Thoracic aorta (tissue), 2 donors: ENCODE measurements at places on chromosomes 3 and 15.

DNA sequence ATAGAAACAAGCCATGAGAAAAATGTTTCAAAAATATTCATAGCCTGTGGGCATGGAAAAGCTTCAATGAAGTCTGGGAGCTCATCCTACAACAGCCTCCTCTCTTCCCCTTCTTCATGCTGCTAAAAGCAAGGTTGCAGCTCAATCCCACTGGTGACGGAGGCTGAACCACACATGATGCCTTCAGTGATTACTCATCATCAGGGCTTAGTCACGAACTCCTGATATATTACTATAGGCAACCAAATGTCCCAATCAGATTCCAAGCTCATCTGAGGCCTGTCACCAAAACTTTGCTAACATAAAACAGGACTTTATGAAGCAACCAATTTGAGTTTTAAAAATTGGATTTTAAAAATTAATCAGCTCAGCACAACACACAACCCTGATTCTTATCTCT lies 24.0 kb upstream of the SLC24A5 start:
- H3K27ac ChIP-seq, result no peak overlapping the region
- H3K4me3 ChIP-seq, result no peak overlapping the region
- H3K27me3 ChIP-seq, result no peaks in the 10 kb centered on the region
- H3K4me1 ChIP-seq, result no peaks in the 10 kb centered on the region
- H3K36me3 ChIP-seq, result no peaks in the 10 kb centered on the region

GRCh38 chr3:13068269-13069010 lies 4.8 kb downstream of the IQSEC1 start:
- H3K36me3 ChIP-seq, result no peaks in the 10 kb centered on the region
- no peak overlapping the region for H3K4me3 ChIP-seq
- no peaks in the 10 kb centered on the region for H3K27me3 ChIP-seq
- H3K4me1 ChIP-seq, result peaks cover 17% of the 10 kb centered on the region
- DNase-seq, result no peak

DNA sequence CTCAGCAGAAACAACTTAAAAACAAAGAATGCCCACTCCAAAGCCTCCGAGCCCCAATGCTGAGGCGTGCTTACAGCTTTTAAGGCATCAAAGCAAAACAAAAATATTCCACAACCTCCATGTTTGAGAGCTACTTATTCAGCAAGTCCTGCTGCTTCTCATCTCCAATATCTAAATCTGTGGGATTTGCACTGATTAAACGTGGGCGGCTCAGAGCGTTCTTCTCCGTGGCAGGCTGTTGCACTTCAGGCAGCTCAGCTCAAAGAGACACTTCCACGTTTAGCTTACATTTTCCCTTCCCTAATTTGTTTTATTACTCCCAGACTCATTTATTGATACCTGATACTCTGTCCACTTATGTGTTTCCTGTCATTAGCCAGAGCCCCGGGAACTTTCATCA lies 282.6 kb upstream of the MCTP2 start:
- DNase-seq, result no peak
- no peak overlapping the region for H3K4me3 ChIP-seq
- H3K27ac ChIP-seq, result no peak overlapping the region
- no peaks in the 10 kb centered on the region for H3K36me3 ChIP-seq
- no peaks in the 10 kb centered on the region for H3K27me3 ChIP-seq

DNA sequence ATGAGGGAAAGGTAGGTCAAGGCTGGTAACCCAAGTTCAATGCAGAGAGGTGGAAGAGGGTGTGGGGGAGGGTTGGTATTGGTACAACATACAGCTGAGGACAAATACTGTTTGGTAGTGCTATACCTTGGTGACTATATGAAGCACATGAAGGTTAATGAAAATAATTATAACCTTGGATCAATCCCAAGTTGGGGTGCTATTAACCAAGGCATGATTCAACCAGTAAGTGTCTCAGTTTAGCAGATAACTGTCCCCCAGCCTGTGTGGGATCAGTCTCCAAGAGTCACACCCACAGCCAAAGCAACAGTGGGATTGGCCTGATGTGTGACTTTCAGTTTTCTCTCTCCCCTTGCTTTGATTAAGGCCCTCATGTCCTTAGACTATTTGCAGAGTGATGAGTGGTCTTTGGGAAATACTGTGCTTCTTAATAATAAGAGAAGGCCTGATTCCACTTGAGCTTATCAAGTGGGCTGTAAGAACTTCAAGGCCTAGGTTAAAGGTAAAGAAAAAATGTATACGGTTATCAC lies 80.8 kb downstream of the EOMES start:
- no peak overlapping the region for H3K27ac ChIP-seq
- DNase-seq, result no peak
- peaks cover 29% of the 10 kb centered on the region for H3K4me1 ChIP-seq
- H3K27me3 ChIP-seq, result no peaks in the 10 kb centered on the region
- H3K4me3 ChIP-seq, result no peak overlapping the region

DNA sequence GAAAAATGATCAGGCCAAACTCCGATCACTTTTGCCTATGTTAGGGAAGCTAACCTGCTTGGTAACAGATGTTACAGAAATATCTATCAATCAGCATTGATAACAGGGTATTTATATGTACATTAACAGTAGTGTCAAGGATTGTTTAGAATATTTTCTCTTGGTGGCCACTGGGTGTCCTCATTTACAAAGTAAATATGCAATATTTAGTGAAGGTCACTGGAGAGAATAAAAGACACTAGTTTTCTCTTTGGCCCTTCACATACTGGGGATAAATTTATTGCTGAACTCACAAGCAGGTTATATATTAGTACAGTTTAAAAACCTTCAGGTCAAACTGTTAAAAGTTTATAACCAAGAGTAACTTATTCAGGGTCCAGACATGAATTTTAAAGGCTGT lies 69.0 kb downstream of the TIGIT start:
- no peaks in the 10 kb centered on the region for H3K27me3 ChIP-seq
- DNase-seq, result no peak
- H3K27ac ChIP-seq, result no peak overlapping the region
- peaks cover 42% of the 10 kb centered on the region for H3K4me1 ChIP-seq
- H3K36me3 ChIP-seq, result no peaks in the 10 kb centered on the region

DNA sequence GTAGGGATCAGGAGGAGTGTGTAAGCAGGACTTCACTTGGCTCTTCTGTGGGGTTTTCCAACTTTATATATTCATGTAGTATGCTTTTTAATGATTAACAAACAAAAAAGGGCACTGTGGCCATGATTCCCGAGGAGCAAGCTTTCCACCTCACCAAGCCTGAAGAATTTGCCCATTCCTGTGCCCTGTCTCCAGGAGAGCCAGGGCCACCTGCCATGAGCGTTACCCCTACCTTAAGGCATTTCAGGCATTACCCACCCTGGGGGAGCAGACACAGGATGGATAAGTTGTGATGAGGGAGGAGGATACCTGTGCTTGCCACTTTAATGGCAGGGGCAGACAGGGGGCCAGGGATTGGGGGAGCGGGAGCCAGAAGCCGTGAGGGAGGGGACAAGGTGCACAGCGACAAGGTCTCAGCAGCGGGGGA lies 3.0 kb downstream of the TRPM1 start:
- H3K27me3 ChIP-seq, result no peaks in the 10 kb centered on the region
- H3K4me3 ChIP-seq, result no peak overlapping the region
- H3K4me1 ChIP-seq, result no peaks in the 10 kb centered on the region
- no peak overlapping the region for H3K27ac ChIP-seq

DNA sequence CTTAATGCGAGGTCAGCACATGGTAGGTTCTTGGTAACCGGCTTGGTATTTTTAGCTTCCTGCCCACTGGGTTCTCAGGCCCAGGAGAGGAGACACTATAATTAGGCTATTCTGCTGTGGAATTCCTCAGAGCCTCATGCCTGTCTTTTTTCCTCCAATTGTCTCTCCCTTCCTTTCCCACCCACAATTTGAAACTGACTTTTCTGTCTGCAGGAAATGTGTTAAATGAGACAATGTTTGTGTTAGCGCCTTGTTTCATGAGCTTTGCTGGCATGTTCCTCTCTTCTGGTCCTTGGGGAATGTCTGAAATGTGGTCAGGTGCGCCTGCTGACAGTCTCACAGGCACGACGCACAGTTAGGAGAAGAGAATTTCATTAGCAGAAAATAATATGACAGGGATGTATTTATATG lies 223.6 kb upstream of the CTNNB1 start:
- no peaks in the 10 kb centered on the region for H3K36me3 ChIP-seq
- H3K4me3 ChIP-seq, result no peak overlapping the region
- no peaks in the 10 kb centered on the region for H3K27me3 ChIP-seq
- no peak overlapping the region for H3K27ac ChIP-seq
- no peak for DNase-seq
- H3K4me1 ChIP-seq, result peaks cover 29% of the 10 kb centered on the region

- no peak overlapping the region for H3K4me3 ChIP-seq
- no peaks in the 10 kb centered on the region for H3K36me3 ChIP-seq
- H3K27ac ChIP-seq, result no peak overlapping the region
- no peaks in the 10 kb centered on the region for H3K27me3 ChIP-seq
- H3K4me1 ChIP-seq, result no peaks in the 10 kb centered on the region
These were observed 342.1 kb upstream of the LRRC3B start for GRCh38 chr3:26280517-26280916.

- no peaks in the 10 kb centered on the region for H3K36me3 ChIP-seq
- no peak overlapping the region for H3K27ac ChIP-seq
- no peak overlapping the region for H3K4me3 ChIP-seq
- H3K4me1 ChIP-seq, result no peaks in the 10 kb centered on the region
- DNase-seq, result no peak
- no peaks in the 10 kb centered on the region for H3K27me3 ChIP-seq
These were observed 52.3 kb downstream of the EPHB1 start for GRCh38 chr3:134847349-134847748.

DNA sequence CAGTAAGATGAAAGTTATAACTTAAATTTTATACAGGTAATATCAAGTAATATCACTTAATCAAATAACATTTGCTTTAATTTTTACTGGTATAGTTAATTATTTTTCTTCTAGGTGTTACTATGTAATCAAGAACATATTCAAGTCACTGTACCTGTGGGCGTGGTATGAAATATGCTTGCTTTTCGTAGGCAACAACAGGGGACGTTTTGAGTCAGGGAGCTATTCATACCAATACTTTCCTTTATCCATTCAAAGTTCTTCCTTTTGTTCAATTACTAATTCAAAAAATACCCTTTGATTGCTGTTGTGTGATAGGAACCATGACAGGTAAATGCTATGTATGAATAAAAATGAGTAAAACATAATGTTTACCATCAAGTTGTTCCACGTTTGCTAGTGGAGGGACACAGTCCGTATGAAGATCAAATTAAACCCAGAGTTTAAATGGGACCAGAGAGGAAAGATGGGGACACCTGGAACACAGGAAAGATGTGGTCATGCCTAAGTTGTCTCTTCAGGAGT lies 654.0 kb upstream of the KCNMB2 start:
- H3K27ac ChIP-seq, result no peak overlapping the region
- H3K36me3 ChIP-seq, result no peaks in the 10 kb centered on the region
- peaks cover 20% of the 10 kb centered on the region for H3K4me1 ChIP-seq
- no peak overlapping the region for H3K4me3 ChIP-seq
- no peaks in the 10 kb centered on the region for H3K27me3 ChIP-seq
- DNase-seq, result no peak

GRCh38 chr3:136343446-136343845 lies 93.3 kb downstream of the PCCB start:
- no peak for DNase-seq
- H3K4me1 ChIP-seq, result peaks cover 5% of the 10 kb centered on the region
- H3K27me3 ChIP-seq, result no peaks in the 10 kb centered on the region

- no peaks in the 10 kb centered on the region for H3K36me3 ChIP-seq
- no peak overlapping the region for H3K4me3 ChIP-seq
- H3K27ac ChIP-seq, result no peak overlapping the region
- DNase-seq, result no peak
- no peaks in the 10 kb centered on the region for H3K27me3 ChIP-seq
- no peaks in the 10 kb centered on the region for H3K4me1 ChIP-seq
These were observed 1159.8 kb upstream of the ALCAM start for GRCh38 chr3:104206925-104207324.

GRCh38 chr3:12049675-12050074 lies 45.5 kb downstream of the SYN2 start:
- no peaks in the 10 kb centered on the region for H3K4me1 ChIP-seq
- DNase-seq, result no peak

GRCh38 chr15:77426871-77427270 lies 6.2 kb downstream of the HMG20A start:
- H3K27me3 ChIP-seq, result no peaks in the 10 kb centered on the region
- no peak for DNase-seq
- H3K27ac ChIP-seq, result no peak overlapping the region
- no peak overlapping the region for H3K4me3 ChIP-seq
- peaks cover 33% of the 10 kb centered on the region for H3K4me1 ChIP-seq

GRCh38 chr3:19065027-19065426 lies 83.3 kb upstream of the KCNH8 start:
- no peak overlapping the region for H3K27ac ChIP-seq
- H3K4me1 ChIP-seq, result no peaks in the 10 kb centered on the region
- H3K36me3 ChIP-seq, result no peaks in the 10 kb centered on the region
- H3K27me3 ChIP-seq, result no peaks in the 10 kb centered on the region

DNA sequence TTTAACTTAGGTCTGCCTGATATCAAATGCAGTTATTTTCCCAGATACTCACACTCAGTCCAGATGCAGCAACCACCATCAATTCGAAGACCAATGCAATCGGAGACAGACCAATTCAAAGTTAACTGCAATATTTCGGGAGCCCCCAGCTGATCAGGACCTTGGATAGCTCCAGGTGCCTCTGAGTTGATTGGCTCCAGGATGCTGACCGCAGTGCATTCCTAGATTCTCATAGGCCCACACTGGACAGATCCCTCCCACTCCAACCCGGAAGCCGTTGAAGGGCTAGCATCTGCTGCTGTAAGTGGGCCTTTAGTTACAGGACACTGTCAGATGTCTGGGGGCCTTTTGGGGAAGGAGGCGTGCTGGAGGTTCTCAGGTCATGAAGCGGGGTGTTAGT lies 89.5 kb upstream of the ATP2B2 start:
- no peaks in the 10 kb centered on the region for H3K4me1 ChIP-seq
- H3K36me3 ChIP-seq, result no peaks in the 10 kb centered on the region
- no peaks in the 10 kb centered on the region for H3K27me3 ChIP-seq
- DNase-seq, result no peak
- no peak overlapping the region for H3K27ac ChIP-seq
- H3K4me3 ChIP-seq, result no peak overlapping the region

- H3K36me3 ChIP-seq, result no peaks in the 10 kb centered on the region
- H3K27me3 ChIP-seq, result no peaks in the 10 kb centered on the region
- H3K27ac ChIP-seq, result peak overlapping the region; percentile 96
- peak; percentile 61 for DNase-seq
These were observed 51.6 kb upstream of the LCTL start for GRCh38 chr15:66617137-66618090.

- H3K4me1 ChIP-seq, result no peaks in the 10 kb centered on the region
- no peak for DNase-seq
- H3K4me3 ChIP-seq, result no peak overlapping the region
These were observed 9.2 kb downstream of the DAPK2 start for GRCh38 chr15:64037116-64037515.
